Stimulated activated CD4-positive, alpha-beta T cell treated with anti-CD3 and anti-CD28 coated beads, Interleukin-12 subunit alpha, Interleukin-12 subunit beta, amount 100 ng/mL, for 48 hours (primary cell): ENCODE measurements at places on chromosomes 3 and 15.

GRCh38 chr3:170470063-170471016 is 51.7 kb downstream of the CLDN11 start:
- no peak for DNase-seq

DNA sequence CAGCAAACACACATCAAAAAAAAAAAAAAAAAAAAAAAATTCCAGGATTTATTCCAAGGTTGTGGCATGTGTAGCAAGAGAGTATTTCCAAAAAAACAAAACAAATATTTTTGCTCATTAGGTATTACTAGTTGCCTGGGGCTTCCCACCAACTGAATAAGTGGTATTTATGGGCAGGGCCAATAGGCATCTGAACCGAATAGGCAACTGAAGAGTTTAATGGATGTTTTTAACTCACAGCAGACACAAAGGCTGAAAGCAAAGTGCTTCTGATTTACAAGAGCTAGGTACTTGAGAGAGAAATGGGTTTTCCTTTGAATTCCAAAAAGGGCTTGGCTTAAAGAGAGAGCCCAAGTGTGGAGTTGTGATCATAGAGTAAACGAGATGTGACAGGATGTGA is 21.4 kb downstream of the EIF4E3 start:
- DNase-seq, result no peak

DNA sequence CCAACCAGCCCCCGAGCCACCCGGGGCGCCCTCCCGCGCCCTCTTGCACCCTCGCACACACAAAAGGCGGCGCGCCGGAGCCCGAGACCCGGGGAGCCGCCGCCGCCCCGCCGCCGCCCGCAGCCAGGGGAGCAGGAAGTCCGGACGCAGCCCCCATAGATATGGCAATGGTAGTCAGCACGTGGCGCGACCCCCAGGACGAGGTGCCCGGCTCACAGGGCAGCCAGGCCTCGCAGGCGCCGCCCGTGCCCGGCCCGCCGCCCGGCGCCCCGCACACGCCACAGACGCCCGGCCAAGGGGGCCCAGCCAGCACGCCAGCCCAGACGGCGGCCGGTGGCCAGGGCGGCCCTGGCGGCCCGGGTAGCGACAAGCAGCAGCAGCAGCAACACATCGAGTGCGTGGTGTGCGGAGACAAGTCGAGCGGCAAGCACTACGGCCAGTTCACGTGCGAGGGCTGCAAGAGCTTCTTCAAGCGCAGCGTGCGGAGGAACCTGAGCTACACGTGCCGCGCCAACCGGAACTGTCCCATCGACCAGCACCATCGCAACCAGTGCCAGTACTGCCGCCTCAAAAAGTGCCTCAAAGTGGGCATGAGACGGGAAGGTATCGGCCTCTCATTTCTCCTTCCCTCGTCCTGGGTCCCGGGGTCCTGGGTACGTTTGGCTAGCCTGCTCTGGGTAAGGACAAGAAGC is 1.6 kb downstream of the NR2F2 start:
- DNase-seq, result no peak

DNA sequence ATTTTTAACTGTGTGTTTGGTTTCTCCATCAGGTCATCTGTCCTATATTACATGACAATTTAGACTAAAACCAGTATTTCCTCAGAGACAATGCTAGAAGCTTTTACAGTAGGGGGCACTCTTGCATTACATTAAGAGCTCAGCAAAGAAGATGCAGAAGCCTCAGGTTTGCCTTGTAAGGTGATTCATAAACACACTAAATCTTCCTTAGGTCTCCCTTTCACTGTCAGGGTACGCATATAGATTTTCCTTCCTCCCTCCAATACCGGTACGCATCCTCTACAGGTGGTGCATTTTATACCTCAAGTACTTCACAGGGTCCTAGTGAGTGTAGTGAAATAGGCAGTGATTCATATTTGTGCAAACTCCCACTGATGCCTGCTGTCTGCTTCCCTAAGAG is 46.5 kb downstream of the CD86 start:
- DNase-seq, result no peak

- no peak for DNase-seq
Measured at GRCh38 chr15:101103598-101103997, 148.2 kb downstream of the CHSY1 start.

DNA sequence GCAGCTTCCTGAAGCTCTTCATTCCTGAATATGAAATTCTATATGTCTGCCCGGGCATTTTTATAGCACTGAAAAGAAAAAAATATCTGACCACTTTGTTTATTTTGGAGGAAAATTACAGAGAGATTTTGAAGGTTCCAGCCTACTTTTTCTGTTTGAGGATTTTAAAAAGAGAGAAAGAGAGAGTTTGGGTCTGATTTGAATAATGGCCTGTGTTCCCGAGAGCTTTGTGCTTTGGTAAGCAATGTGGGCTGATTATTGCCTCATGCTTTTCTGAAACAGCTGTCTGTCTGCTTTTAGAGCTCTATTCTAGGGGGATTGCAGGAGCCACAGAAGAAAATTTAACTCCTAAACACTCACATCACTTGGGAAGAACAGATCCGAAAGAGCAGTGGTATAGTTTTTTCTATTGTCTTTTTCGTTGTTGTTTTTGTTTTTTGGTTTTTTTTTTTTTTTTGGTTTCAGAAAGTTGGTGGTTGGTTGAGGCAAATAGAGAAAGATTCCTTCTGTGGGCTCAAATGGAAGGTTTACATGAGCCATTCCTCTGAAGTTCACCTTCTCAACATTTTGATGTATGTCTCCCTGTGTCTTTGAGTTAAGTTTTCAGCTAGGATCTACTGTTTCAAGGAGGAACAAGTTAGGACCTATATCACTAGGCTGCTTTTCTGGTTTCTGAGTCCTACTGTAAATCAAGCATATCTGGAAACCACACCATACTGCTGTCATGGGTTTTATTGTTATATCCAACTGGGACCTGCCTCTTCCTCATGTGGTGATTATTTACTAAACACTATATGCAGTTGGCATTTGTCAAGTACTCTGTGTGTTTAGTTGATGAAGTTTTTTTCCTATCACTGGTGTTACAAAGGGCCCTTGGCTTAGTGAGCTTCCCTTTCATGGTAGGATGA is 178.9 kb downstream of the KCNMB2 start:
- DNase-seq, result no peak

GRCh38 chr3:173652093-173652492 is 254.5 kb downstream of the NLGN1 start:
- no peak for DNase-seq

DNA sequence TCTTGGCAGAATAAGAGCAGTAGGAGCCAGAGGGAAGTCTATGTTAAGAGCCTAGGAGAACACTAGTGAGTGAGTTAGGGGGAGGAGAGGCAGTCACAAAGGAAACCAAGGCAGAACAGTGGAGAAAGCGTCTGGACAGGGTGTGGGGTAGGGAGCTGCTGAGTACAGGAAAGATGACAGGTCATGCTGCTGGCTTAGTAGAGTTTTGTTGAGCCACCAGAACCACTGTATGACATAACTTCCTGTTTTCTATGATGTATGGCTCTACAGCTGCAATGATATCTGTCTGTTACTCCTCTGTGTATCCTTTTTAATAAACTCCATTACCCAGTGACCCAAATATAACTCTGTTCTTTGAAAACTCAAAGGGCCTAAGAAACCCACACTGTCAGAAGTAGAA is 10.6 kb upstream of the STT3B start:
- DNase-seq, result no peak

GRCh38 chr3:16395212-16395611 is 118.3 kb downstream of the RFTN1 start:
- DNase-seq, result no peak

GRCh38 chr3:129556890-129557547 is 14.0 kb downstream of the H1-8 start:
- DNase-seq, result no peak

- no peak for DNase-seq
Measured at GRCh38 chr3:1348547-1348946, 255.7 kb downstream of the CNTN6 start.

DNA sequence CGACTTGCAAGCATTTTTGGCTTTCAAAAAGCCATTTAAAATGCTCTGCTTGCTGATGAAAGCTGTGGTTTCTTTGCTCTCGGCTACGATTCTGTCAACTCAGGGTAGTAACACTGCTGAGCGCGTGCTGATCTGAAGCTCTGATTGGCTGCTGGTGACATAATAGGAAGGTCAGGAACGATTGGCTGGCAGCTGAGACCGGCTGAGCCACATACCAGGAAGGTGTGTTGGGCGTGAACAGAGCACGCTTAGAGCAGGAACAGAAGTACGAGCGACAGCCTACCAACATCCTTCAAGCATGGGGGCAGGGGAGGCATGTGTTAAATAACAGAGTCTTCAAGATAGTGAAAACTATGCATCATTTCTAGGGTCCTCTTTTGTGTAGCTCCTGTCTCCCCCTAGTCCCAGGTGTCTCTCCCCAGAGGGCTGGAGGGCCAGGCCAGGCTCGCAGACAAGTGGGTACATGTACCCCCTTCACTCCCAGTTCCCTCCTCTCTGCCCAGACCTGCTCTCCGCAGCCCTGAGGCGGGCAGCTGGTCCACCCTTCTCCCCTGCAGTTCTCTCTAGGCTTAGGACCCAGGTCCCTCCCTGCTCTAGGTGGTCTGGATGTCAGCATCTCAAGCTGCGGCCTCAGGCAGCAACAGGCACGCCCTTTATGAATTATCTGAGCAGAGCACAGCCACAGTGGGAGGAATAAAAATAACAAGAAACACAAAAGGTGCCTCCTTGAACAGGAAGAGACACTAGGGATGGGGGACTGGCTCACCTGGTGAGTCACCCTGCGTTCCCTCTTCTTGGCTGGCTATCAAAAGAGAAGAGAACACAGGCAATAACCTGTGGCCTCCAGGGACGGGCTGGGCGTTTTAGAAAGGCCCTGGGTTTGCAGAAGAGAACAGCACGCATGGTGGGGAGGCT is 76.0 kb downstream of the TAMM41 start:
- peak; percentile 69 for DNase-seq

DNA sequence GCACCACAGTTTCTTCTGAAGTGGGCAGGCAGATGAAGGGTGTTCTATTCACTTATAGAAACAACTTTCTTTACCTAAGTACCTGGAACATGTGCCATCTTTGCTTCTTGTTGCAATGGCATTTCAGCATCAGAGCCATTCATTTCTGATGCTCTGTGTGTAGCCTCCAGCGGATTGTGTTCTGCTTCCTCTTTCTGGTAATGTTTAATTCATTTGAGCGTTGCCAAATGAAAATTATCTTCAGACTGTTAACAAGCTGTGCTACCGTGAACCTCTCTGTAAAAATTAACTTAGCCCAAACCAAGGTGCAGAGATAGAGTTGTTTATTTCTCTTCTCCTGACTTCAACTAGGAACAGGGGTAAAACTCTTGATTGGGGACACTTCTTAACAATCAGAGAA is 302.0 kb downstream of the EDEM1 start:
- DNase-seq, result no peak

GRCh38 chr15:29364426-29365078 is 94.9 kb upstream of the NSMCE3 start:
- DNase-seq, result no peak

- no peak for DNase-seq
Measured at GRCh38 chr15:67945951-67946700, 106.3 kb upstream of the RNU6-1 start.
